Osteoblast (primary cell): ENCODE measurements at places on chromosomes 1 and 21. TPM values are rescaled to one million over a fixed set of nuclear protein-coding genes. Genes with fewer than 3 reads are reported as not detected.

GRCh38 chr21:15250384-15250783 lies 185.6 kb upstream of the NRIP1 start:
- DNase-seq, result no peak

The RAB3B gene
- 14.5 and 21.2 TPM in 2 replicates for total RNA-seq

The PLA2G2F gene
- not detected in 2 replicates for total RNA-seq

DNA sequence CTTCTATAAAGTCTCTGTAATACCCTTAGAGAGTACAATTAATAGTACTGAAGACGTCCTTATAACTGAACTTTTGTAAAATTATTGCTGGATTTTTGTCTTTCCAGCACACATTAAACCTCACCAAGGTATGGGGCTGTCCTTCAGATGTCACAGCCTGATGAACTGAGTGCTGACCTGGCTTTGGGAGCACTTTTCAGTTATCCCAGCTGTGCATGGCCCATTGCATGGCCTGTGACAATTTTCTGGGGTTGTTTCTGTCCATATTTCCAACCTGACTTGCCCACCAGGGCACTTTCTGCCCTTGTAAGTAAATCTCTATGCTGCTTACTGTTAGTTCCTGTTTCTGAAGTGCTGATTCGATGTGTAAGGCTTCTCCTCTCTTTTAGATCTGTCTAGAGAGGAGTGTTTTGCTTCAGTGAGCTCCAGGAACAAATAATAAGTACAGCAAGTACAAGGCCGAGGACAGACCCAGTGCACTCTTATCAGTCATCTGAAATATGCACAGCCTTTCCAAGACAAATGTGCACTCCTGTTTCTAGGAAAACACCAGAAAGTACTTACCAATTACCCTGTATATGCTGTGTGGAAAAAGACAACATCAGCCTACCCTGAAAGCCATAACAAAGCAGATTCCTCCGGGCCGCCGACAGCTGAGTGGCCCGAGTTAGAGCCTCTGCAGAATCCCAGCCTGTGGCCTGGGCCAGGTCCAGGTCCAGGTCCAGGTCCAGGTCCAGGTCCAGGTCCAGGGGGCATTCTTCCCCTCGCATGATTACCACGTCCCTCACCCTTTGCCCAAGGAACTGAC lies 121.7 kb downstream of the DHRS3 start:
- DNase-seq, result no peak

DNA sequence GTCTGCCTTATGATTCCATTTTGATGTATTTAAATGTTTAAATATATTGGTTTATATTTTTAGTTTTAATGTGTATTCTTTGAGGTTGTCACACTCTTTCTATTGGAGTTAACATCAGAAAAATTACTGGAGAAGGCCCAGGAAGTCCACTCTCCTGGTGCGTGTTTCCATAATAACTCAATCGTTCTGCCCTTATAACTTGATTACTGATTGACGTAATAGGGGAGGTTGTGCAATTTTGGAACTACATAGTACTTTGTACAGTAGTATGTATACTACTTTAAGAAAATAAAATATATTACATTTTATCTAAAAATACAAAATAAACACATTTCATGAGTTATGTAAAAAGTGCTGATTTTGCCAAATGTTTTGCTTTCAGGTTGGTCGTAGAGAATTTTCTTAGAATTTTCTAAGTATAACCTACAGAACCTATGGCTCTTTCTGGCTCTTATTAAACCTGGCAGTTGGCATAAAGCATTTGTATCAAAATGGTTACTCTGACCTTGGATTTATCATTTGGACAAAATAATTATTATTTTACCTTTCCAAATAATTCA lies 5.7 kb downstream of the PLA2G4A start:
- DNase-seq, result no peak

- peak; percentile 96 for DNase-seq
Observed at GRCh38 chr1:1348420-1349255, 580 bp downstream of the DVL1 start.

DNA sequence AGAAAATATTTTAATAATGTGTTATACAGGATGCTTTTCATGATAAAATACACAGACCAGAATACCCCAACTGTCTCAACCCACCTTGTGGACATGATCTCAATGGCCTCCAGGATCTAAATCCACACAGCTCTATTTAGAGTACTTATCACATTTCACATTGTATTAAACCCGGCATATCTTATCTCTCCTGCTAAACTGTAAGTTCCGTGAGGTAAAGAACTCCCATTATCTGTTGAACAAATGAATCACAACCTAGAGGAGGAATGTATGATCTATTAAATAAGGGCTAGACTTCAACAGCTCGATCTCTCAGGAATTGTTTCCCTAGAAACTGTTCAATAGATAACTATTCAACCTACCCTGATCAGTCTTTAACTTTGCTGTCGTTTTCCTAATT lies 6.9 kb downstream of the ETV3 start:
- no peak for DNase-seq

- no peak for DNase-seq
Observed at GRCh38 chr1:236893626-236894545, 98.8 kb downstream of the MTR start.

The LEPR gene
- 169 and 235 TPM in 2 replicates for total RNA-seq

DNA sequence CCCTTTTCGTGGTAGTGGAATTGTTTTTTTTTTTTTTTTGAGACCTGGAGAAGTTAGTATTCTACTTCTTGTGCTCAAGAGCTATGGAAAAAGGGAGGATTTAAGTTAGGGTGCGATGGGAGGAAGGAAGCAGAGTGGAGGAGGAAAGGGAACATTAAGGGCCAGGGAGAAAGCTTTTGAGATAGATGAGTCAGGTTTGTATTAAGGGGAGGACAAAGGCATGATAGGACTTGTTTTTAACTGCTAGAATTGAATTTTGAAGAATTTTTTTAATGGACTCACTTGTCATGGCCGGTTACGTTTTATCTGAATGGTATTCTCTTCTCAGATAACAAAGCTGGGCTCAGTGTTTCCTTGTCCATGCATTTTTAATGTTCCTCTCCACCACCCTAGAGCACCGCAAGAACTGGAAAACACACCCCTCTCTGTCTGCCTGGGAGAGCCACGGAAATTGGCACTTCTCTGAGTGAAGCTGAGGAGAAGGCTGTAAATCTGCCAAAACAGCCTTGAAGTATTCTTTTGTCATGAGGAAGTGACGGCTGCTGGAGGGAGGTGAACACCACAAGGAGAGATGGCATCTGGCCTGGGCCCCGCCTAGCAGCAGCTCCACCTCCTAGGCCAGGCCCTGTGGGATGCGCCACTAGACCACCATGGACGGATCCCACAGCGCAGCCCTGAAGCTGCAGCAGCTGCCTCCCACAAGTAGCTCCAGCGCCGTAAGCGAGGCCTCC lies 3.5 kb downstream of the NIPAL3 start:
- no peak for DNase-seq

DNA sequence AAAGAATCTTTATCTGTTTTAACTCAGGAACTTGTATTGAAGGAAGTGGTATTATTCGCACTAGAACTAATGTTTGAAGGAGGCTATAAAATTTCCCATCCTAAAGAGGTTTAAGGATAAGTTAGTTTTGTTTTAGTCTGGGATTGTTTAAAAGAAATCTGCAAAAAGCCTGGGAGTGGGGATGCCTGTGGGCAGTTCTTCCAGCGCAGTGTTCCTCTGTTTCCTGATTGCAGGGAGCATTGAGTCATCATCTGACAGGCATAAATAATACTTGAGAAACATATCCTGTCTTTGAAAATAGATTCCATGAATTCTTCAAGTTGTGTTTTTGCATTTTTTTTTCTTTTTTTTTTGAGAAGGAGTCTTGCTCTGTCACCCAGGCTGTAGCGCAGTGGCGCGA lies 350.8 kb upstream of the PTBP2 start:
- DNase-seq, result peak; percentile 46

DNA sequence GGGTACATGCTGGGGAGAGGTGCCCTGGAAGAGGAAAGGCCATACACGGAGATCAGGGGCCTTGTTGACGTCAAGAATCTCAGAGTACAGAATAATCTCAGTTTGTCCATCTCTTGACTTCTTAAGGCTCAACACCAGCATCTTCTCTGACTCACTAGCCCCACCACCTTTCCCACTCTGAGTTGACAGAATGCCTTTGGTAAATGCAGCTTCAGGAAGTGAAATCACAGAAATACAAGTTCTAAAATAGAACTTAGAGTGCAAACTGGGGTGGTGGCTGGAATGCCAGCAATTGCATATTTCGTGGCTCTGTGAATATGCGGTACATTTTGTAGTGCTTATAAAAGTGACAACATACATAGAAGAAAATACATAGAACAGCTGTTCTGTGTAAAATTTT lies 1.6 kb downstream of the COG2 start:
- no peak for DNase-seq

The DNAJC6 gene
- total RNA-seq, result 10.5 and 11.8 TPM in 2 replicates

The ZFP69 gene
- total RNA-seq, result 3.6 and 4.4 TPM in 2 replicates

DNA sequence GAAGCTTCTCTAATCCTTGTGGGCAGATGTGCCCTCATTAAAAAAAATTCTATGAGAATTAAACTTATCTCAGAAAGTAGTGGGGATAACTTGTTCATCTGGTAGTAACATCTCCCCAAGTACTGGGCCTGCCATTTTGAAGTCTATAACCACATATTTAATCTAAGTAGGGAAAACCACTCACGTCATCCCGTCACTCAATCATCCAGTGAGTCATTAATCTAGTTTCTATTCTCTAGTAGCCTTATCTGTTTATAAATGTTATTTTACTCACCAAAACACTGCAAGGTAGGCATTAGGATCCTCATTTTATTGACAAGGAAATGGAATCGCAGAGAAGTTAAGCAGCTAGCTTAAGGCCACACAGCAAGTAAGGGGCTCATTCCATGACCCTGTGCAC lies 221.9 kb downstream of the ATG4C start:
- DNase-seq, result no peak

DNA sequence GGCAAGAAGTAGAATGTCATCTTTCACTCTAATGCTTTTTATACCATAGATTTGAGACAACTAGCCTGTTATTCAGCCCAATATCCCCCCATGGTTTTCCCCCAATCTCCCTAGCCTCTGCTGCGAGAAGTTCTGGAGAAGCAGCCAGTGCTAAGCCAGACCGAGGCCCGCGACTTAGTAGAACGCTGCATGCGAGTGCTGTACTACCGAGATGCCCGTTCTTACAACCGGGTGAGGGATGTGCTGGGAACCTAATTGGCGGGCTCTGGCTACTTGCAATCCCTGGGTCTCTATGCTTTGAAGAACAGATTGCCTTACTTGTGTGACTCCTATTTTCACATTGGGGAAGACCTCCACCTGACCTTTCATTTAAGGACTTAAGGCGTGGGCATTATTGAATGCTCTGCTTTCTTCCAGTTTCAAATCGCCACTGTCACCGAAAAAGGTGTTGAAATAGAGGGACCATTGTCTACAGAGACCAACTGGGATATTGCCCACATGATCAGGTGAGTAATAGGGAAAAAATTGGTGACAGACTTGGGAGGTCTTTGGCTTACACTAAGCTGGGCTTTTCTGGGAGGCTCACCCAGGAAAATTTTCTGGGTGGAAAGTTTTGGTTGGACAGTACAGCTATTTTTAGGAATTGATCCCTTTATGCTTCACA lies 1.9 kb downstream of the PSMB4 start:
- no peak for DNase-seq
